ENCODE measurements at places on chromosomes 12 and 14.

GRCh38 chr12:12466157-12466556 is 96.5 kb downstream of the DUSP16 start:
- DNase-seq: peak; percentile 12

- DNase-seq: no peak
Observed at GRCh38 chr12:124434354-124434753, 133.1 kb downstream of the NCOR2 start.

- no peak for DNase-seq
Observed at GRCh38 chr12:65501935-65502334, 223.5 kb downstream of the MSRB3 start.

DNA sequence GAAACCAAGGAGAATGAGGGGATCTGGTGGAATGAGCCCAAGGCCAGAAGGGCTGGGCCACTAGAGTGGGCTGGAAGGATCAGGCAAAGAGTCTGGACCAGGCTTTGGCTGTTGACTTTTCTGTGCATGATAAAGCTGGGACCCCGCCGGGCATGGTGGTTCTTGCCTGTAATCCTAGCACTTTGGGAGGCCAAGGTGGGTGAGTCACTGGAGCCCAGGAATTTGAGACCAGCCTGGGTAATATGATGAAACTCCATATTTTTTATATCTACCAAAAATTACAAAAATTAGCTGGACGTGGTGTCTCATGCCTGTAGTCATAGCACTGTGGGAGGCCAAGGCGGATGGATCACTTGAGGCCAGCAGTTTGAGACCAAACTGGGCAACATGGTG is 393 bp upstream of the KLHL33 start:
- DNase-seq: no peak

- DNase-seq: no peak
Observed at GRCh38 chr14:73945159-73945670, 4.7 kb downstream of the FAM161B start.

GRCh38 chr12:68264158-68264855 is 10.9 kb upstream of the IL22 start:
- DNase-seq: no peak

DNA sequence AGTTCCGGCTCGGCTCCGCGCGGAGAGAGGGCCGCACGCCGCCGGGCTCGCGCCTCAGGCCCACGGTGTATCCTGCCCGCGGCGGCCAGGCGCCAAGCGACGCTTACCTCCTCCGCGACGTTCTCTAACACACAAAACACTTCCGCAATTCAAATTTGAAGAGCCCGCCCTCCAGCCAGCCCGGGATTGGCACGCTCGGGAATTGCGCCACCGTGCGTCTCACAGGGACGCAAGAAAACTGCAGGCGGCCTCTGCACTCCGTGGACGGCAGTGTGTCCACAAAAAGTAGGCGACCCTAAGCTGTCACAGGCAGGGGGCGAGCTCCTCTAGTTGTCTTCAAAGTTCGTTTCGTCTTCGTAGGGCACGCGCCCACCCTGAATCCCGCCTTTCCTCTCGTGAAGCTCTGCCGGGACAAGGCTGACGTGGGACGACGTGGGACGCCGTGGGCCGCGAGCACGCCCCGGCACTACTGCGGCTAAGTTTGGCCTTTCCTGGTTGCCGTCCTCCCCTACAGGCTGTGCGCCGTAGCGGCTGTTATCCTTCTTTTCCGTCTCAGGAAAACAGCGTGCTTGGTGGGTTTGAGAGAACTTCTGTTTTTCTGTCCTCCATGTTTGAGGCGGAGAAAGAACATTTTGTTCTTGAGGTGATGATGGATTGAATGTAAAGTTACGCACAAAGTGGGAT is at the start of gene MIS18BP1:
MIS18BP1 (minus strand) TSS at position 133 of the 684 bp plus-strand sequence. CDS start 5,916 bp downstream, outside the sequence.
- DNase-seq: peak; percentile 97

DNA sequence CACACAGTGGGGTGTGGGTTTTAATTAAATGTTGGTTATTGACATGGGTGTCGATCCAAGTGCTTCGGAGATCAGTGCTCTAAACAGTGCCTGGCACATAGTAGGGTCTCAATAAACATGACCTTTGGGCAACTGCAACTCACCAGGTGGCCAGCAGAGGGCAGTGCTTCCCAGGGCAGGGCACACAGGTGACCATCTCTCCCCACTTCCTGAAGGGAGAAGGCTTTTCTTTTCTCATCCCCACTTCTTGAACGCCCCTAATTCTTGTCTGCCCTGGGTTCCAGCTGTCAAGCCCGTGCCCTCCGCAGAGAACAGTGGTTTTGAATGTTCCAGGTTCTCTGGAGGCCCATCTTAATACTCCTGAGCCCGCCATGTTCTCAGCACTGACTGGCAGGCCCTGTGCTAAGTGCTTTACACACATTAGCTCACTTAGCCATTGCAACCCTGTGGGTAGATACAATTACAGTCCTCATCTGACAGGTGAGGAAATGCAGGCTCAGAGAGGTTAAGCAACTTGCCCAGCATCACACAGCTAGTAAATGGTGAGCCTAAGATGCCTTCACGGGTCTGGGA is 16.3 kb downstream of the RAPGEF3 start:
- DNase-seq: peak; percentile 78

DNA sequence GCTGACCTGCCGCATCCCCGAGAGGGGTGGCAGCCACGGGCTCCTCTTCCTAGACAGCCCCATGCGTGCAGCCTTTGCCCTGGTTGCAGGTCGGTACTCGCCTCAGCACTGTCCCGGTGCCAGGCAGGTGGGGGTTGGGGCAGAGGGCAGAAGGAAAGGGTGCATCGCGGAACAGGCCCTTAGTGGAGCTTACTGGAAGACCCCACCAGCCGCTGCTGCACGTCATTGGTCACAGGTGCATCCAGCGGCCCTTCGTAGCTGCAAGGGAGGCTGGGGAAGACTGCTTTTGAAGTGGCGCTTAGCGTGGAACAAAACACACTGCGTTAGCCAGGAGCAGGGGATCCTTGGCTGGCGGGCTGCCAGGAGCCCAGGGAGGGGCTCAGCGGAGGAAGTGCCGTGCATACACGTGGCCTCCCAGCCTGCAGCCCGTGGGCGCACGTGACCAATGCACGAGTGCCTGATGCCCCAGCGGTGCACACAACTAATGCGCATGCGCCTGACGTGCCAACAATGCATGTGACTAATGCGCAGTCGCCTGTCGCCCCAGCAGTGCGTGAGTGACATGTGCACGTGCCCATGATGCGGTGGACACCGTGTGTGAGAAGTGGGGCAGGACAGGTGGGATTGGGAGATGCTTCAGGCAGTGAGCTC is 5.0 kb upstream of the EP400 start:
- DNase-seq: no peak

DNA sequence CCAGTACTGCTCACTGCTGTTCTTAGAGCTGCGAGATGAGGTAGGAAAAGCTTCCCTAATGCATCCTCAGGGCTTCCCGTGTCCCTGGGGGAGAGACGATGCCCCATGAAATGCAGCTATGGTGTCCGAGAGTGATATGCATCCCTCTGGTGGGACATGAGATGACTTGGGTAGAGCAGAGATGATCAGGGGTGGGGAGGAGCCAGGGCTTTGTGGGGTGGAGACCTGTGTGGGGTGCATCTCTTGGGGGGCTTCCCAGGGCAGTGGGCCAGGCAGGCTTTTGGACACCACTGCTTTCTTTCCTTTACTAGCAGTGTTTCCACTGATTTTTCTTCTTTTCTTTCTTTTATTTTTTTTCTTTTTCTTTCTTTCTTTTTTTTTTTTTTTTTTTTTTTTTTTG is 147.3 kb downstream of the ADGRD1 start:
- no peak for DNase-seq

DNA sequence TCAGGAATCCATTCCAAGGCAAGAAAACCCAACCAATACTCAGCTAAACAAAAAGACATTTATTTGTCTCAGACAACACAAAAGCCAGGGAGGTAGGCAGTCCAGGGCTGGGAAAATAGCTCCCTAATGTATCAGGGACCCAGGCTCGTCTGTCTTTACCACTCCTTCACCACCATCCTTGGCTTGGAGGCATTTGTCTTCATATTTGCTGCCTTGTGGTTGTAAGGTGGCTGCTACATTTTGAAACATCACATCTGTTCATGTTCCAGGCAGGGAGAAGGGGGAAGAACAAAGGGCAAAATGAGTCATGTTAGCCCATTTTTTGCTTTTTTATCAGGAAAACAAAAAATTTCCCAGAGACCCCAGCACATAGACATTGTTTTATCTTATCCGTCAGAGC is 44.8 kb upstream of the PCED1B start:
- DNase-seq: no peak

GRCh38 chr14:49852301-49853157 is at the start of gene NEMF:
Gene NEMF, minus strand, starts transcription at chr14:49852788. Its CDS starts 35 bp downstream, at chr14:49852753.
- DNase-seq: peak; percentile 94

DNA sequence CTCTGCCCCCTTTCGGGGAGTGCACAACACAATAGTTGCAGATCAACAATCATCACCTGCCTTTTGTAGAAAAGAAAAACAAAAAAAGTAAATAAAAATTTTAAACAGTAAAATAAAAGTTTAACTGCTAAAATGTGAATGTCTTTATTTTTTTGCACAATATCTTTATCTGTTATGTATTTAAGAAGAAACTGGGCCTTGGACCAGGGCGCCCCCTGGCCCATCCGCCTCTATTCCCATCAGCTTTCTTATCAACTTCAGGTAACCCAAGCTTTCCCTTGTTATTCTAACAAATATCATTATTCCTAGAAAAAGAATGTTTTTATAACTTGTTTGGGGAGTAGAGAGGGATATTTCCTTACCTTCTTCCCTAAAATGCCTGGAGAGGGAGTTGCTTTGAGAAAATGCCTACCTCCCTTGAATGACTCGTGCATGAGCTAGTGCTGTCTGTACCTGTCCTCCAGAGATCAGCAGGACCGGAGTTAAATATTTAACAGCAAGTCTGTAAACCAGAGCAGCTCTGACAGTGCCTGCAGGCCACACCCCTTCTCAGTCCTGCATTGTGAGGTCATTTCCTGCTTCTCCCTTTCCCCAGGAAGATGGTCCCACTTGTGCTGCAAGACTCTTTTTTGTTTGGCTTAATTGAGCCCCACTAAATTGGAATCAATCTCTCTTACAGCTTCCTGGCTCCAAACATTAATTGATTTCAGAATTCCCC is 192.8 kb upstream of the RGS6 start:
- DNase-seq: no peak
